Inflammatory macrophage treated with lipopolysaccharide for 4 hours (primary cell): ENCODE measurements at places on chromosomes 2 and 18.

- no peak for DNase-seq
Measured at GRCh38 chr2:242034138-242034537, 164.6 kb downstream of the RTP5 start.

GRCh38 chr2:241214209-241214608 is 25.7 kb downstream of the ANO7 start:
- DNase-seq = no peak

DNA sequence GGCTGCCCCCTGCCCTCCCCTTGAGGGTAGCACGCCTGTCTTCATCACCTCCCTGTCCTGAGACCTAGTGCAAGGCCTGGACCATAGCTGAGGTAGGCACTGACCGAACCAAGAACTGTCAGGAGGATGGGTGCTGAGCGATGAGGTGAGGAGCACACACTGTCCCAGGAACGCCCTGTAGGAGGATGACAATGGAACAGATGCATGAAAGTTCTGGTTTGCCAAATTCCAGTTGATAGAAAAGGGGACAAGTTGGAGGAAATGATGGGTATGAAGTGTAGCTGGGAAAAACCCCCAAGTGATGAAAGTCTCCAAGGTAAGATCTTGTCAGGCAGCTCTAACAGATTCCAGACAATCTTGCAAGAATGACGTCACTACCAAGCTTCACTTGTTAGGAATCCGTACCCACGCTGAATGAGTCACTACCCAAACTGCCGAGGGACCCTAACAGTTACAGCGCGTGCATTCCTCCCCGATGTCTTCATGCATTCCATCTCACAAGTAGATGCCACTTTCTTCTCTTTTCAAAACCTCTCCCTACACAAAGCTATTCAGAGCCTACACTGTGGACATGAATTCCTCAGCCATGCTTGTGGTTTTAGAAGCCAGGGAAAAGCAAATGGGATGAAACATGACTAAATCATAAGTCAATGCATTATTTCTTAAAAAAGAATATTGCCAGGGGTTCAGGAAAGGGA is 27.6 kb downstream of the MRPL33 start:
- peak; percentile 39 for DNase-seq

GRCh38 chr2:152336119-152336853 is 1.3 kb downstream of the FMNL2 start:
- DNase-seq = peak; percentile 57

GRCh38 chr2:222281506-222281905 is 17.3 kb downstream of the PAX3 start:
- no peak for DNase-seq

- DNase-seq = peak; percentile 76
Measured at GRCh38 chr2:31333527-31334183, 80.9 kb downstream of the XDH start.

GRCh38 chr2:25197336-25198208 is 29.2 kb upstream of the POMC start:
- no peak for DNase-seq

GRCh38 chr2:74597410-74597809 is 42.9 kb downstream of the DOK1 start:
- DNase-seq = no peak

DNA sequence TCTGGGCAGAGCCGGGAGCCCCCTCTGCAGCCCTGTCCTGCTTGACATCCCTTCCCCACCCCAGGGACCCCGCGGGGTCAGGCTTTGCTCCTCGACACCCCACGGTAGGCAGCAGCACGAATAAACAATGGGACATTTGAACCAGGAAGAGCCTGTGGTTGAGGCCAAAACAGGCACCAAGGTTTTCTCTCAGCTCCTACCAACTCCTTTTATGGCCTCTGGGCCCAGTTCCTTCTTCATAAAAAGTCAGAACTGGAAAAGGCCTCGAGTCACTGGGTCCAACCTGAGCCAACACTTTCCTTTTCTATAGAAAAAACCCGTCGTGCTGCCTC is 20.6 kb downstream of the TEX44 start:
- DNase-seq = peak; percentile 44

- DNase-seq = peak; percentile 71
Measured at GRCh38 chr2:231297108-231297908, 98.2 kb upstream of the B3GNT7 start.

GRCh38 chr2:27070653-27071276 is 689 bp downstream of the OST4 start:
- DNase-seq = no peak

DNA sequence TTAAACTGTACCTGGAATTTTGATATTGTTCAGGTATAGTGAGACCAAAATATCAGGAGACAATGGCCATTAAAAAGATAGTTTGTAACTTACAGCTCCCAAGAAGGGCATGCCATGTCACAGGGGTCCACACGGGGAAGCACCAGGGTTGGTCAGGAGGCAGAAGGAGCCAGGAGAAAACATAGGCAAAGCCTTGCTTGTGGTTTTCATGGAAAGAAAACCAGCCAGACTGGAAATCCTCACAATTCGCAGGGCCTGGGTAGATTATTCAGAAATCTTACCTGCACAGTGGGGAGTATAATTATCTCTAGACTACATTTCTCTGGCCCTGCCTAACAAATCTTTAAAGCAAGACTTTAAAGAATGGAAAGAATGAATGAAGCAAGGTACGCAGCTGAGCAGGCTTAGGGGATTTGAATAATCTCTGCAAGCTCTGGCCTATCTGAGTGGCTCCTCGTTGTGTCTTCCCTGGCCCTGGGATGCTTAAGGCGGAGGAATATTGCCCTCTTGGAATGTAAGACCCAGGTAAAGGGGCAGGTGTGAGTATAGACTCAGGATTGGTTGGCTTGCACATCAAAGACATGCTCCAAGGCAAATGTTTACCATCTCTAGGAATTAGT is 66.9 kb upstream of the CDC42EP3 start:
- DNase-seq = no peak

DNA sequence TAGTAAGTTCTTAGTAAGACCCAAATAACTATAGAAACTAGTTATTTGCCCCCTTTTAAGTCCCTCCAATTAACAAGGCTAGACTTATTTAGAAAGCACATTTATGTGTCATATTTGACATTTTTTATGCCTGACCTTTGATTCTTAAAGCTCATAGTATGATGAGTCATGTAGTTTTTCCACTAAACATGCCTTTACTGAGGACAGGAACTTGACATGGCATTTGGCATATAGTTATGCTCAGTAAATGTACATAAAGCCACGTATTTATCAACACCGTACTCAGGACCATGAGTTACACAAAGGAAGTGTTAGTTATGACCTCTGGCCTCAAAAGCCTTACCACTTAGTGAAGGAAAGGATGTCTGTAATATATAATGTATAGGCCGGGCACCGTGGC is 78.9 kb downstream of the GNAL start:
- no peak for DNase-seq

- DNase-seq = no peak
Measured at GRCh38 chr2:45888641-45889040, 237.2 kb downstream of the PRKCE start.

GRCh38 chr2:73050121-73050545 is 21.4 kb downstream of the SFXN5 start:
- no peak for DNase-seq

- DNase-seq = no peak
Measured at GRCh38 chr2:152241948-152242729, 66.6 kb upstream of the STAM2 start.

DNA sequence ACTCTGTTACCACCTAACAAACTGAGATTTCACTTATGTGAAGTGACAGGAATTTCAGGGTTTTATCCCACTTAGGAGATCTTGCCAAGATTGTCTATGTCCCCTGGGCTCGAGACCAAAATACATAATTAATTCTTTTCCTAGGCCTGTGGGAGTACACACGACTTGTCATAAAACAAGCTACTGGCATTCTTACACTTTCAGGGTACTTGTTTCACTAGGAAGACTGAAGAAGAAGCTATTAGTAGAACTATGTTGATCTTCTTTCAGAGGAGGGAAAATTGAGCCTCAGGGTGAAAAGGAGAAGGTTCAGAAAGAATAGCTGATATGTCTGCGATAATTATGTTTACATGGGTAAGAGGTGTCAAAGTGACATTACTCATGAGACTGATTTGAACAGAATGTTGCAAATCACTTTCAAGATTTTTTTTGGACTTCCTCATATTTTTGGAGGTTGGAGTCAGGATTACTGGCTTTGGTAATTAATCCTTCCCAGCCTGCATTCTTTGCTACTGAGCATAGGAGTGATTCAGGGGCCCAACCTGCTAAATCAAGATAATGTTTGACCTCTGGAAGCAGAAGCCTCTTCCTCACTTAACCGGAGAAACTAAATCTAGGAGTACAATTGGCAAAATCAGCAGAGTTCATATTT is 240.0 kb upstream of the NT5C1B start:
- no peak for DNase-seq

DNA sequence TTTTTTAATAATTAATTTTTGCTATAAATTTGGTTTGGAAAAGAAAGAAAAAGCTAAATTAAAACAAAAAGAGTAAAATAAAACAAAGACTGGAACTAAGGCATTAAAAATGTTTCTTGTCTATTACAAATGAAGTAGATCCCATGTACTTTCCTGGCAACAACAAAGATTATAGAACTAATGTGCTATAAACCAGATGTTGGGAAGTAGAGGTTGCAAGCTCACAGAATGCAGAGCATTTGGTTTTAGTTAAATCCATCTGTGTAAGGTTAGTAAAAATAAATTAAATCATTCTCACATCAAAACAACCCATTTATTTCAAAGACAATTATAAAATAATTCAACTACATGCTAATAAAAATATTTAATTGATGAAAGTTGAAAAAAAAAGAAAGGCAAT is 157.2 kb upstream of the ZC3H15 start:
- DNase-seq = no peak

DNA sequence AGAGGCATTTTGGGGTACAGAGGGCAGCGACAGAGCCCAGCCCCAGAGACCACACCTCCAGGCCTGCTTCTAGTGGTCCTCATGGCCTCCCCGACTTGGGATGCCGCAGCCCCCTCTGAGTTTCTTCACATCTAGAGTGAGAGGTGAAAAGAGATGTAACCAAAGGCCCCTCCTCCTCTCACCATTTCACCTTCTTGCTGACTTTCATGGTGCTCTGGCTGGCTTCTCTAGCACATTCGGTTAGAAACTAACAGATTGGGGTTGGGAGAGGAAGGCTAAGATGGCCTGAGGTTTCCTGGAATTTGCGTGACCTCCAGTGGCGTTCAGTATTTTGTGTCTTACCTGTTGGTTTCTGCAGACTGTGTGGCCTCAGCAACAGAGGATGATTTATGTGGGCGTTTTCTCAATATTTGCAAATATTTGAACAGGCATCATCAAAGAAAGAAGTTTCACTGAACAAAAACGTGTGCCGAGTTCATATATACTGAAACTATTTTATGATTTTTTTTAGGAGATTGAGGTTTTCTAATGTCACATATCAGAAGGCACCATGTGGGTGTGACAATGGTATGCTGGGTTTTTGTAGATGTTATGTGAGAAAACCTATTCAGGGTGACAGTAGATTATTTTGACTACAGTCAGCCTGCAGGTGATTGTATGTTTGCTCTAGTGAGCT is 69.9 kb upstream of the BCL2L11 start:
- DNase-seq = no peak

DNA sequence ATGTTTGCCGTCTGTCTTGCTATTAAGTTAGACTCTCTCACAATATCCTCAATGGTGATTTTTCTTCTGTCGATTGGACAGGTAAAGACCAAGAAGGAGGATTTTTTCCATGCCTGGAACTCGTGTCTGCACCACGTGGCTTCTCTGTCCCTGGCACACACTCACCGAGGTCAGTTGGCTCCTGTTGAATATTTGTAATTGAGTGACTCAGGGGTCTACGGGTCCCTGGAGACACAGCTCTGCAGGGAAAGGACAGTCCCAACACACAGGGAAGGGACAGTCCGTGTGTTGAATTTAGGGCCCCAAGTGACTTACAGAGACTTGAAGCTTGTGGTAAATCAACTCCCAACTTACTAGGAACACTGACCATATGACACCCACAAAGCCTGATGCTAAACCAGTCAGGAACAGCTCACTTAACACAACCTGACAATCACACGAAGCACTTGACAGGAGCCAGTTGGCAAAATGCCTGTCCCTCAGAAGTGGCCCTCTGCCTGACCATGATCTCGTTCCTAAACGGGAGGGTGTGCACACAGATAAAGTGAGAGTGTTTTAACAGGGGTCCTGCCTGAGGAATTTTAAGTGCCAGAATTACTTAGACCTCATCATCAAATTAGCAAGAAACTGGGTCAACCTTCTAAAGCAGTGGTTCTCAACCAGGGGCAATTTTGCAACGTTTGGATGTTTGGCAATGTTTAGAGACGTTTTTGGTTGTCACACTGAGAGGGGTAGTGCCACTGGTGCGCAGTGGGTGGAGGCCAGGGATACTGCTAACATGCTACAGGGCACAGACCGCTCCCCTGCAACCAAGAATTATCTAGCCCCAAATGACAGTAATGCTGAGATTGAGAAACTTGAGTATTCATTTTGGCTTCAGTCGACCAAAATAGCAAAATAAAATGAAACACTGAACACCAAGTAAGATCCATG is 88.9 kb upstream of the BCL2L11 start:
- peak; percentile 69 for DNase-seq

DNA sequence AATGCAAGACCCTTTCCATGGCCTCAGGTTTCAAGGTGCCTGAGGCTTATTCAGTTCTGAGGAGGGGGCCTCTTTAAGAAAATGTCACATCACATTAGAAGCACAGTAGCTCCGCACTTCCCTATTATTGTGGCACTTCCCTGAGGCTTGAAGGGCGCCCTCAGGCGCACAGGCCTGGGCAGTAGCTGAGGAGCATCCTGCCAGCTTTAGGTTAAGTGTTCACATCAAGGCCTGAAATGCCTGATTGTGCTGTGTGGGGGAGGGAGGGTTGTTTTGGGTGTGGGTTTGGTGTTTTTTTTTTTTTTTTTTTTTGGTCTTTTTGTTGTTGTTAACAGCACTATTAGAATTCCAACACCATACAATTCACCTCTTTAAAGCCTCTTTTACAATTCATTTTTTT is 107.9 kb downstream of the CABLES1 start:
- peak; percentile 73 for DNase-seq

- DNase-seq = peak; percentile 57
Measured at GRCh38 chr18:3454365-3455089, 4.6 kb downstream of the TGIF1 start.
